ENCODE measurements at places on chromosomes 2 and 18.
A peak's percentile ranks its signal among the peaks of the same experiment; 100 is the strongest.

GRCh38 chr2:234981197-234982095 lies 29.6 kb downstream of the SH3BP4 start:
- DNase-seq, result no peak

GRCh38 chr18:45920367-45920766 lies 46.8 kb downstream of the EPG5 start:
- no peak for DNase-seq

GRCh38 chr2:152410165-152410597 lies 75.2 kb downstream of the FMNL2 start:
- no peak for DNase-seq

DNA sequence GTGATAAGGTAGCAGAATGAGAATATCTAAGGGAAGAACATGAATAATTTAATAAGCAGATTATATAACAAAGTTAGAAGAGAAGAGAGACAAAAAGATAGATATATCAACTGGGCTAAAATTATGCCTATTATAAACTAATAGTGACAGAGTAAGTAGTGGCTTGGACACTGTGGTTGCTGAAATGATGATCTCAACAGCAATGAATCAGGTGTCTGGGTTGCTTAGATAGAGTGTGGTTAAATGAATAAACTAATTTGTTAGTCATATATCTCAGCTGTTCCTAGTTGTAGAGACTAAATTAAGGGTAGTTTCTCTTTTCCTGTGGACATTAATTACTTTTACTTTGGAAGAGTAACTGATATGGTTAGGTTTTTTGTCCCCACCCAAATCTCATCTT lies 1485.4 kb upstream of the CELF4 start:
- DNase-seq, result no peak

DNA sequence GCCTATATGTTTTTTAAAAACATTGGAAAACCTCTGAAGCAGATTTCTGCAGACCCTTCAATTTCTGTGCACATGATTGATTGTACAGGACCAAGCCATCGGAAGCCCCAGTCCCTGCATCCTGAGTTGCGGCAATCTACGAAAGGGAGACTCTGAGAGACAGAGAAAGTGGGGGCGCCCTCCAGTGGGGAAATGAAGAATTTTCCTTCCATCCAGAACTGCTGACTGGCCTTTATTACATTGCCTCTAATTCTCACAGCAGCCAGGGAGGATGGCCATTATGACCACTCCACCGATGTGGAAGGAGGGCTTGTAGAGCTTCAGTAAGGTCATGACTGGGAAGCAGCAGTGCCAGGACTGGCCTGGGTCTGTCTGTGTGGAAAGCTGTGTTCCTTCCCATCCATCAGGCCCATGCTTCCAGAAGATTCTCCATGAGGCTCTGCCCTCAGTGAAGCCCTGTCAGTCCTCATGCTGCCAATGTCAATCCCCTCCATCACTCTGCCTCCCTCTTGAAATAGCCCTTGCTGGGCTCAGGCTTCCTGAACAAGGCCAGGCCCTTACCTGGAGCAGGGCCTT lies 20.0 kb upstream of the RESP18 start:
- peak; percentile 18 for DNase-seq

- no peak for DNase-seq
Observed at GRCh38 chr18:79452190-79452990, 56.7 kb downstream of the NFATC1 start.

DNA sequence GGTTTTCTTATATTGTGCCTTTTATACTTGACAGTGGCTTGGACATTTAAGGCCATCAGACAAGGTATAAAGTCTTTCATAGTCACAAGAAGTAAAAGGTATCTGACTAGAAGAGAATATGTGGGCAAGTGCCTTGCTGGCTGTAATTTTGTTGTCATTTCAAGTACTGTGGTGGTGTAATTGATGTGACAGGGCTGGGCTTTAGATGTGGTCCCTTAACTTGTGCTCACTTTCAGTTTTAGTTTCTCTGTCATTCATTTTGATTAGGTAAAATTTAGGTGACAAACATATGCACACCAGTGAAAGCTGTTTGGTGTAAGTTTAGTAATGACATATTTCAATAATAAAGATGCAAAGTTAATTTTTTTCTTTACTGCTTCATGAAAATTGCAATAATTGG lies 31.2 kb upstream of the TBR1 start:
- DNase-seq, result no peak

DNA sequence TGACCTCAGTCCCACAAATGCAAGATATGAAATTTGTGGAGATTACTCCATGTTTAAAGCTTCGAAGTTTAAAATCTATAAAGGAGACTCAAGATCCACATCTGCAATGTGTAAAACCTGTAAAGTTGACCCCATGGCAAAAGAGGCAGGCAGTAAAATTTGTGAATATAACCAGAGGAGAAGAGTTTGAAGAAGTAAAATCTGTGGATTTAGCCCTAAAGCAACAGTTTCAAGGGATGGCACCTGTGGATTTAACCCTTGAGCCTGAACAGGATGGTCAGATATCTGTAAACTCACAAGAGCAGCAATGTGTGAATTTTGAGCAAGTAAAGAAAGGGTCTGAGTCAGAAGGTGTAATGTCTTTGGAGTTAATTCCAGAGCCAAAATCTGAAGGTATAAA lies 11.2 kb upstream of the ZNF512 start:
- DNase-seq, result no peak

DNA sequence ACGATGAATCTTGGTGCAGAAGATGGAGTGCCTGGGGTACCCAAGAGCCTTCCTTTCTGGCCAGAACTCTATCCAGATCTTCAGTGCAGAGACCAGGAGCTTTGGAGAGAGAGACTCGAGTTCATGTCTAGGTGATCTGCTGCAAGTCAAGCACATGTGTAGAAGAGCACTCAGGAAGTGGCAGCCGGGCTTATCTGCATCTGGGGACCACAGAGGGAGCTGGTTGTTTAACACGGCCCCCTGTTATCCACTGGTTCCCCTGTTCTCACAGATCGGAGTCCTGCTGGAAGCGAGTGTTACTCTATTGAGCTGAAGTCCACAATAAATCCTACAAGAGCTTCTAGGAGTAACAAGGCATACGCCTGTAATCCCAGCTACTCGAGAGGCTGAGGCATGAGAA lies 128.3 kb downstream of the ACOXL start:
- no peak for DNase-seq

GRCh38 chr2:187338679-187339121 lies 109.4 kb downstream of the CALCRL start:
- no peak for DNase-seq

GRCh38 chr2:239201884-239202283 lies 198.9 kb downstream of the HDAC4 start:
- DNase-seq, result no peak

GRCh38 chr2:239979243-239980023 lies 45.7 kb downstream of the NDUFA10 start:
- no peak for DNase-seq

GRCh38 chr2:171293661-171294060 lies 133.0 kb upstream of the TLK1 start:
- no peak for DNase-seq

DNA sequence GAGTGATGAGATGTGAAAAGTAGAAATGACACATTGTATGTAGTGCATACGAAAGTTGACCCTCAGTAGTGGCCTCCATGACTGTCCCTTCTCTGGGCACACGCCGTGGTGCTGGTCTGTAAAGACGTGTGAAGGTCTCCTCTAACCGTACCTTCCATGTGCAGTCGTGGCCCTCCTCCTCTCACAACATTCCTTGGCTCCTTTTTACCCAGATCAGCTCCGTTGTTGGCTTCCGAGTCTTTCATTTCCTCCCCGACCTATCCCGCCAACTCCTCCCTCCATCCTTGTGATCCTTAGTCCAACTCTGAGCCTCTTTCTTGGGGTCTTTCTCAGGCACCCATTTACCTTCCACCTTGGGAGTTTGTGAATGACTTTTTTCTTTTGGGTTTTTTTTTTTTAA lies 160.4 kb upstream of the BCL2L11 start:
- DNase-seq, result no peak

DNA sequence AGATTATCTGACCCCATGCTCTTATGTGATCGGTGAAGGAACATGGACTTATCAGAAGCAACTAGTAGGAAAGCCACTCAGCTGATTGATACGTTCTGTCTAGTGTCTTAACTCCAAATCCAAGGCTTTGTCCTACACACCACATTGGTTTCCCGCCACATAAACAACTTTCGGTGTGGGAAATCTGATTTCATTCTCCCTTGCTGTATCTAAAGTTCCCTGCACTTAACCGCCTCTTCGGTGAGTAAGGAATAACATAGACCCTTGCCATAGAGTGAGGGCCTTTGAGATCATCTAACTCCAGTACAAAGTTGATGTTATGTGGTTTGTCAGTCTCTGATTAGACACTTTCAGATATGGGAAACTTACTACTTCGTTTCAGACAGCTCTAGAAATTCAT lies 538.2 kb upstream of the TNP1 start:
- DNase-seq, result no peak

- DNase-seq, result no peak
Observed at GRCh38 chr2:150495993-150496627, 8.6 kb upstream of the RND3 start.

- DNase-seq, result no peak
Observed at GRCh38 chr18:54558609-54559585, 32.1 kb upstream of the DYNAP start.

- DNase-seq, result no peak
Observed at GRCh38 chr2:151523850-151524249, 114.1 kb downstream of the RIF1 start.

- DNase-seq, result no peak
Observed at GRCh38 chr18:5628512-5629255, 84.9 kb upstream of the EPB41L3 start.

DNA sequence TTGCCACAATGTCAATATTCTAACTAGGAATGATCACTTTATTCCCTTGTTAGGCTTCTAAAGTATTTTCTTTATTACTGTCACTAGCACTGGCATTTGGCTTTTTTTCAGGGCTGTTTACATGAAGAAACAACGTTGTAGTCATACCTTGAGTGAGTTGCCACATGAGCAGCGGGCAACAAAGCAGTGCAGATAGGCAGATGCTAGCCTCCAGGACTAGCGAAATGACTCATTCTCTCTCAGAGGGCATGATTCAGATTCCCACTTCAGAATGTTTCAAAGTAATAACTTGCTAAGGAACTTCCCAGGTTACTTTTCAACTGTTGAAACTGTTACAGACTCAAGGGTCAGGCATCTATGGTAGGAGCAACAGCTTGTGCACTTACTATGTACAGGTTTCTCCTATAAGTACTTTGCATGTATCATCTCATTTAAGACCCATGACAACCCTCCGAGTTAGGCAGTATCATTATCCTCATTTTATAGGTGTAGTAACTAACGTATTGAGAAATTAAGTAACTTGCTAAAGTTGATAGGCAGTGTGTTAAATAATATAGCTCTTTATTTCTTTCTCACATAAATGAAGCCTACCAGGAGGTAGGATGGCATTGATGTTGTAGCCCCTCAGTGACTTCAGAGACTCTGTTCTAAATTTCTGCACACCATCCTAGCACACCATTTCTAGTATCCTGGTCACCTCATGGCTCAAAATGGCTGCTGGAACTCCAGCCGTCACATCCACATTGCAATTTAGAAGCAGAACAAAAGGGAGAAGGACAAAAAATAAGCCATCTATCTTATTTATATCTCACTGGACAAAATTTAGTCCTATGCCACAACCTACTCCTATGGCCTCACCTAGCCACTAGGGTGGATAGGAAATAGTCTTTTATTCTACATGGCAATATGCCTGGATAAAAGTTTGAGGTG lies 83.3 kb downstream of the ICOS start:
- DNase-seq, result no peak

DNA sequence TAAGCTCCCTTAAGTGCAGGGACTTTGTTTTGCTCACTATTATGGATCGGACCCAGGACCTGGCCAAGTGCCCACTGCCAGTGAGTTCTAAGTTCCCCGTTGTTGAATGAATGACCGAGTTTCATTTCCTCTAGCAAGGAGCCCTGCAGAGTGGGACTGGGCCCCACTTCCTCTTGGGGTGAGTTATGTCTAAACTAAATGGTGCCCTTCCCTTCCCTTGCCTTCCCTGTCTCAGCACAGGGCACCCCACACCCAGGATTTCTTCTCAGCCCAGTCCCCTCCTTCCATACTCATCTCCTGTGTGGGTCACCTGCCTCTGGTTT lies 195.3 kb upstream of the HS6ST1 start:
- DNase-seq, result no peak

GRCh38 chr18:49731860-49732311 lies 81.4 kb downstream of the ACAA2 start:
- DNase-seq, result no peak

GRCh38 chr2:216911886-216912285 lies 52.0 kb upstream of the TNP1 start:
- no peak for DNase-seq

DNA sequence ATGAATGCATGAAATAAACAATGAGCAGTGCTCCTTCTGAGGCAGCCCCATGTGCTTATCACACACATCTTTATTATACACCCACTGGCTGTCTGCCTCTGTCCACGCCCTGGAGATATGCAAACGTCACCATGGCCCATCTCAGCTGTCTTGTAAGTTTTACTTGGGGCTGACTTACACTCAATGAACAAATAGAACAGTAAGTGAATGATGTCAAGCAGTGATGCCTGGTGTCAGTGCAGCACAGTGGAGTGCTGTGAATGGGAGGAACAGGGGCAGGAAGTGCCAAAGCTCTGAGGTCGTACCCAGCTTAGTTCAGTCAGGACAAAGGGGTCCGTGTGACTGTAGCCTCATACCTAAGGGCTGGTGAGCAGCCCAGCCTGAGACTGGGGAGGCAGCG lies 659.5 kb upstream of the HS6ST1 start:
- DNase-seq, result no peak

DNA sequence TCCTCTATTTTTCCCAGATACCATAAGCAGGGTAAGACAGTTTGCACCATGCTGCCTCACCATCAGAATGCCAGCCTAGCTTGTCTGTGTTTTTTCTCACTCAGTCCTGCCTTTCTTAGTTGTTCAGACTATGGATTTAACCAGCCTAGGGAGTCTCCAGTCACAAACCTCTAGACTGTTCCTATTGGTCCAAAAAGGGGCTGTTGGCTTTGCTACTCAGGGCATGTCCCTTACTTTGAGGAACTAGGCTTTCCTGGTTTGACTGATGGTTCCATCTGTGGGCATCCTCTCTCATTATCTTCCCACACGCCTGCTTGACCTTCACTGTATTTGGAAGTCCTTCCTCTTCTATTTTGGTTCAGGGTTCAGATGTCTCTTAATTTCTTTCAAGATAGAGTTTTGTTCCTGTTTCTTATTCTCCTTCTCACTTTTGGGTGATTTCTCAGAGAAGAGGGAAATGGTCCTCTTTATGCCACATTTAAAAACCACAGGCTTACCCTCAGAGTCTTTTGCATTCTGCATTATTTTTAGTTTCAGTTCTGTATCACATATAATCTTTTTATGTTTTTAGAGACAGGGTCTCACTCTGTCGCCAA lies 31.3 kb upstream of the TMEM131 start:
- no peak for DNase-seq

DNA sequence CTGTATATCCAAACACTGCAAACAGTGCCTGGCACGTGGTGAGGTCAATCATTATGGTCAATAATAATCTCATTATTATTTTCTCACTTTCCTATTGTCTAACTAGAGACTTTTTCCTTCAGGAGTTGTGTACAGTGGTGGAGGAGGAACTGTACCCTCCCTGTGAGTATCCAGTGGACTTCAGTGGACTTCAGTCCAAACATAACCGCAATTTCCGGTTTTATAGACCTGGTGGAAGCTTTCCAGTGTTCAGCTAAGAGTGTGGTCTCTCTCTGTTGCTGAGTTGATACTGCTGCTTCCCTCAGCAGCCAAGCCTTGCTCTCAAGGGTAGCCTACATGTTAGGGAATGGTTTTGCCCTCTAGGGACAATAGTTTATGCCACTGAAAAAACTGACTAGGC lies 447.1 kb downstream of the TMEM182 start:
- no peak for DNase-seq

- DNase-seq, result no peak
Observed at GRCh38 chr18:13581496-13582177, 144.7 kb downstream of the FAM210A start.
